Urothelium cell line (cell line): ENCODE measurements at places on chromosomes 1 and 21.

DNA sequence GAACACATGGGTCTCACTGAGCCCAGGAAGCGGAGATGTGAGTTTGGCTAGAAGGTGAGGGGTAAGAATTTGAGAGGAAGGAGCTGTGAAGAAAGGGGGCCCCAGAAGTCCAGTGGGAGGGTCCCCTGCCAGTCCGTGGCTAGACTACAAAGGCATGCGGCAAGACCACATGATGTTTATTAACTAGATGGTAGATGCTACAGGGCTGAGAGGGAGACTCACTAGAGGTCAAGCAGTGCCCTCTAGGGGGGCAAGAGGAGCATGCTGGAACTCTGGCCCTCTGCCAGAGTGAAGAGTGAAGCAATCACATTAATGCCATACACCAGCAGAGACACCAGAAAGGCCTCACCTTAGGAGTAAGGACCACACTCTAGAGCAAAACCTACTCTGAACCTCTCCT, 12.2 kb downstream of the KIAA0319L start:
- DNase-seq: no peak

DNA sequence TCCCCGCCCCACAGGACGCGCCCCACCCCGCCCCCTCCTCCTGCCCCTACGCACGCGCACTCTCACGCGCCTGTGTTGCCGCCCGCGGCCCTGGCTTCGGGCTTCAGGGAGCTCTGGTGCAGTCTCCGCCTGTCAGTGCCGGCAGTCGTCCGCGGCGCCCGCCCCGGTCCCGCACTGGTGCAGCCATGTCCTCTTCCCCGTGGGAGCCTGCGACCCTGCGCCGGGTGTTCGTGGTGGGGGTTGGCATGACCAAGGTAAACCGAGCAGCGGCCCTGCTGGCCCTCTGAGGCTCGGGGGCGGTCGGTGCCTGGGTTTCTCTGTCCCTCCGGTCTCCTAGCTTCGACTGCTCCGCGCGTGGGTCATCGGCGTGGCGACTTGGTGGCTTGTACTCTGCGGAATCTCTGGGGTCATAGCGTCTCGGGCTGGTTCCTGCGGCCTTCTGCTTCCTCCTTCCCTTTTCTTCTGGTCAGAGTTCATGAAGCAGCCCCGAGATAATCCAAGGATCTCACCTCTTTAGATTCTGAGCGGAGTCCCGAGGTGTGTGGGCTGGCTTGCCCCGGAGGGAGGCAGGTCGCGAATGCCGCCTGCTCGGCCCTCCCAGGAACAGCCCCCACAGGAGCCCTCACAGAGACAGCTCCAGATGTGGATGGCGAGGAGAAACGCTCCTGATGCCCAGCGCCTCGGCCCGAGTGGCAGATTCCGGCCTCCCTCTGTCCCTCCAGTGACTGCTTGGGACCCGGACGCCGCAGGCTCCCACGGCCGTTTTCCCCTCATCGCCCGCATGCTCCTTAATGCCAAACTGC, at the start of gene SCP2:
TSS of gene SCP2 (plus strand) at position 65 of the 803 bp plus-strand sequence. CDS start at position 186, 121 bp downstream.
- DNase-seq: peak; percentile 84

DNA sequence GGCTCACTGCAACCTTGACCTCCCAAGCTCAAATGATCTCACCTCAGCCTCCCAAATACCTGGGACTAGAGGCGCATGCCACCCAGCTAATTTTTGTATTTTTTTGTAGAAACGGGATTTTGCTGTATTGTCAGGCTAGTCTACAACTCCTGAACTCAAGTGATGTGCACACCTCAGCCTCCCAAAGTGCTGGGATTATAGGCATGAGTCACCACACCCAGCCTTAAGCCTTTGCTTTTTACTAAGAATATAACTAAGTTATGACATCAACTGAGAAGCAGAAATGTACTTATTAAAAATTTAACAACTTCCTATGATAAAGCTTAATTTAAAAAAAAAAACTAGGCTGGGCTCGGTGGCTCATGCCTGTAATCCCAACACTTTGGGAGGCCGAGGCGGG, 8.9 kb upstream of the LSS start:
- DNase-seq: no peak

- DNase-seq: no peak
Measured at GRCh38 chr1:153360592-153361479, 3.2 kb downstream of the S100A9 start.

DNA sequence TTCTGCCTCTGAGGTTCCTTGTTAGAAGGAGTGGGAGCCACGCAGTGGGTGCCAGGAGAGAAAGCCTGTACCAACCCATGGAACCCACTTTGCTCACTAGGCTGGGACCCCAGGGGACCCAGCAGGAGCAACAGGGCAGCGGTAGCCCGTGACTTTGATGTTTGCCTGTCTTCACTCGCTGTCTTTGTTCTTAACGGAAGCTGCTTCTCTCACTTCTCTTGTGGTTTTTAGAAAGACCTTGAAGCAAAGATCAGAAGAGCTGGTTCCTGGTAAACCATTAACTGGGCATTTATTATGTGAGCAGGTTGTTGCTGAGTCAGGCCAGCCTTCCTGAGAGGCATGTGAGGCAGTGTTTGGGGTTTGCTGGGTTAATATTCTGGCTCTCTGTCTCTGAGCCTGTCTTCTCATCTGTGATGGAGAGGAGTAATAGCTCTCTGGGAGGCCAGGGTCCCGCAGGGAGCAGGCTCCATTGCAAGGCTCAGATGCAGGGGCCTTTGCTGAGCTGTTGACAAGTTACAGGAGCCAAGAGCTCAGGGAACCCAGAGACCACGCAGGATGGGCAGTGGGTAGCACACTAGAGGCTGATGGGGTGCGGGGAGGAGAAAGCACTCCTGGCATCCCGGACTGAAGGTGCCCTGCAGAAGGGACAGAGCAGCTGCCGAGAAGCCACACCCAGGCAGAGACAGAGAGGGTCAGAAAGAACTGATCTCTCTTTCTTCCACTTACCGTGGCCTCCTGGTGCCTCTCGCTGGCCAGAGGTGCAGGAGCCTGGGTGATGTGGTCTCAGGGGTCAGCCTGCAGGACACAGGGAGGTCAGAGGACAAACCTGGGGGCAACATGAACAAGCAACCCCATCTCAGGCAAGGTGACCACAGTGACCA, 367.5 kb upstream of the C1orf174 start:
- no peak for DNase-seq

DNA sequence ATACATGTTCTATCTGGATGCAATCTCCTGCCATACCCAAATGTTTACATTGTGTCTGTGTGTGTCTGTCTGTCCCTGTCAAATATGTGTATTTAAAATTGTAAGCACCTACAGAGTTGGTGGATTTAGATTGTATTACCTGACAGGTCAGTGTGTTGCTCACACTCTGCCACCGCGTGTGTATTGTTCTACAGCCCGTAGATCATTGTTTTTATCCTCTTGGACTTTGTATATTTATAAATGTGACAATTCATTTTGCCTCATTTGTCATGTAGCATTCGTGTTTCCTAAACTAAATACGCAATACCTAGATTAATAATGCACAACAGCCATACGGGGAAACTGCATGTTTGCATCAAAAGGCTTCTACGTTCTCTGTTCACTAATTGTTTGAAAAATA, 634 bp downstream of the ALG14 start:
- no peak for DNase-seq

GRCh38 chr1:232954594-232955365, 4.4 kb downstream of the NTPCR start:
- no peak for DNase-seq

DNA sequence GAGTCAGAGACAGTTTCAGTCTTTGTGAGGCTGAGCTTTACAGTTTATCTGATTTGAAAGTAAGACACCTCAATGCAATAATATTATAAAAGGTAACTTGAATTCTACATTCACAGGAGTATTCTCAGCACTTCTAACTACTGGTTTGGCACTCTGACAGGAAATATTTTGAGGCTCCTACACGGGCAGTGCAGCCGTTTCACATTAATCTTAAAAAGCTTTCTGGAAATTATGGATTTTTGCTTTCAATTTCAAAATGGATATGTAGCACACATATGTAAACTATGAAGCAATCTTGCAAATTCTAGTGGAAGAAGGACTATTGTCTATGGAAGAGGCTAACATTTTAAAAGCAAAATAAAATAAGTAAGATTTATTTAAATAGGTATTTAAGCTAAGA, 262.9 kb upstream of the SNX7 start:
- no peak for DNase-seq

- DNase-seq: no peak
Measured at GRCh38 chr1:47663286-47663685, 225.4 kb downstream of the FOXD2 start.

- no peak for DNase-seq
Measured at GRCh38 chr1:230087028-230087716, 20.1 kb downstream of the GALNT2 start.

DNA sequence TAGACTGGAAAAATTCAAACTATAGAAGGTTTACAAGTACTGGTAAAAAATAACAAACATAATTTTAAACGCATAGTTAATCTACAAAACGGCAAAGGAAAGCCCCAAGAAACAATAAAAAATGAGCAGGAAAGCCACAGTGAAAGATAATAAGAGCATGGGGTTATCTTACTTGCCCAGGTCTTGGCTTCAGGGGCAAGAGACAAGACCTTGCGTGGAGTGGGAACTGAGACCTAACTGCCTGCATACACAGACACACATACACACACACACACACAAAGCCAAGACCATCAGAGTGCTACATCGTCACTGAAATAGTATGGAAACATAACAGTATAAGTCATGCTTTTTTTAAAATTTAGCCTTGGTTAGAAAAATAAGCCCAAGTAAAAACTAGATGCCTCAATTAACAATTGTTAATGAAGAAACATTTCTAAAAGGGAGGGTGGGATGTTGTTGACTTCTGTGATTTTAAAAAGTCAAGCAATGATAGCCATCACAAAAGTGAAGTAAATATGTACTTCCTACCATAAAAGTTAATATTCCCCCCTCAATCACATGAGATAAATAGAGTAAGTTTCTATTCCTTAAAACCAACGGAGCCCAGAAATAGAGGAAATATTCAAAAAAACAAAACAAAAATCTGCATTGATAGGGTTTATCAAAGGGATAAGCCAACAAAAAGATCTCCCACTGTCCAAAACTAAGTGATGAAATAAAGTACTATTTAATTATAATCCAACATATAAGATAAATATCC, 29.4 kb upstream of the CRP start:
- DNase-seq: no peak

DNA sequence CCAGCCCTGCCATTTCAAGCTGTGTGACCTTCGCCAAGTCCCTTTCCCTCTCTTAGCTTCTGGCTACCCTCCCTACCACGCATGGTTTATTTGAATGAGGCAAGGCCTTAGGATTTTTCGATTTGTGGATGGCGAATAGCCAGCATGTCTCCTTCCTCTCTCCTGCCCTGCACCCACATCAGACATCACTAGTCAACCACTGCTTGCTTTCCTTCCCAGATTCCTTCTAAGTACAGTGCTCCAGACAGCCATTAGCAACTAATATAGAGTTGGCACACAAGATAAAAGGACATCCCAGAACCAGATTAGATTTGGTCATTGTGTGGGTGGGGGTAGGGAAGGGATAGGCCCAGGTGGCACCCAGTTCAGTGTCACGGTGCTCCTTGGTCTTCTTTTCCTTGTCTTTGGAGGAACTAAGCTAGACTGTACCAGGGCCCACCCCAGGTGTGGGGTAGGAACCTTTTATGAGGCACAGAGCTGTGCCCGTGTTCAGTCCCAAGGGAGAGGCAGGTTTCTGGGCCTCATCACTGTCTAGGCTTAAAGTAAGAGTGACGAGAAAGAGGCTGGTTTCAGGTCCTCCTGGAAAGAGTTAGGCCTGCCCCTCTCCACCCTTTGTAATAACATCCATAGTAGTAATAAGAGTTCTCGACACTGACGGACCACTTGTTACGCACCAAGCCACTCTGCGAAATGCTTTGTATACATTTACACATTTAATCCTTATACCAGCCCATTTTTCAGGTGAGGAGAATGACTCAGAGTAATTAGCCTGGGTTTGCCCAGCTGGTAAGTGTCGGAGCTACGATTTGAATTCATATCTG, 8.6 kb downstream of the ALPL start:
- no peak for DNase-seq

DNA sequence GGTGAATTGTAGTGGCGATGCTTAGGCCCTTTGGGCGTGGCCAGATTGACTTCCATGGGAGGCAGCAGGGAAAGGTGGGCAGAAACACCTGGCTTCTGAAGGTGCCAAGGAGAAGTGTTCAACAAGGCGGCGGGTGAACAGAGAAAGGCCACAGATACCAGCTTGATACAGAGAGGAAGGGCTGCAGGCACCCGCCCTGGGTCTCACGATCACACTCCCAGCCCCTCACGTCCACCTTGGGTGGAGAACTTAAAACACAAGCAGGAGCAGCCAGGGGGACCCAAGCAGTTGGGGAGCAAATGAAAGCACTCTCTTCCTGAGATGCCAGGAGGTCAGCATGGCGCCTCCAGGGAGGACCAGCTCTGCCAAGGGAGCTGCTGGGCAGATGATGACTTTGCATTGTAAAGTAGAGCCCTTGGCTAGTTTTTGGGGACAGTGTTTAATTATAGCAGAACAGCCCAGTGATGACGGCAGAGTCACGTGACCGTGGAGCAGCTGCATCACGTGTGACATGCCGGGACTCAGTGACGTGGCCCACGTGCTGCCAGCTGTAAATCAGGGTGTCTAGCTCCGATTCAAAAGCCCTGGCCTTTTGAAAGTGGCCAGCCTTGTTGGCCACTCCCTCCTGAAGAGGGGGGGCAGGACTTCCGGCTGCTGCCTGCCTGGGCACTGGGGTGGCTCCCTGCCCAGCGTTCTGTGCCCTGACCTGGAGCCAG, 19.0 kb downstream of the SLC37A1 start:
- no peak for DNase-seq

GRCh38 chr21:45255381-45256020, 32.2 kb downstream of the POFUT2 start:
- no peak for DNase-seq

DNA sequence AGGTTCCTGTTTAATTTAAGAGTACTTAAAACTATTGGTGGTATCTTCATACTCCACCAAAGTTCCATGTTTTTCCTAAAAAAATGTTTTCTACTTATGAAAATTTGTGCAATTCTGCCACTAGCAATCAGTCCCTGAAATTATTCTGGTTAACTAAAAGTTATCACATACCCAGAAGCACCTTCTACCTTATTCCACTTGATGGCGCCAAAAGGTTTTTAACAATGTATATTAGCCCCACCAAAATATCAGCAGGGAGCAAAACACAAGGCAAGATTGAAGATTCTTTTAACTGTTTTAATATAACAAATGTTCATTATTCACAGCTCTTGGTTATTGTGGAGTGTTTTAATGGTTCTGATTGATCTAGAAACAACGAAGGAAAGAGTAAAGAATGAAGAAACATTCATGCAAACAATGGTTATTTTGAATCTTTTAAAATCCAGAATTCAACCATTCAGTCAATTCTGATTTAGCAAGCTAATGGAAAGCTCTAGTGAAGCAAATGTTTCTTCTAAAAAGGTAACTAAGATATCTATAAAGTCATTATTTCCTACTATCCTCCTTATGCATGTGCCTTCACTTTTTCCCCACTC, 67.2 kb downstream of the TTLL7 start:
- DNase-seq: peak; percentile 41

GRCh38 chr1:151197863-151198253, 494 bp upstream of the PIP5K1A start:
- DNase-seq: no peak

DNA sequence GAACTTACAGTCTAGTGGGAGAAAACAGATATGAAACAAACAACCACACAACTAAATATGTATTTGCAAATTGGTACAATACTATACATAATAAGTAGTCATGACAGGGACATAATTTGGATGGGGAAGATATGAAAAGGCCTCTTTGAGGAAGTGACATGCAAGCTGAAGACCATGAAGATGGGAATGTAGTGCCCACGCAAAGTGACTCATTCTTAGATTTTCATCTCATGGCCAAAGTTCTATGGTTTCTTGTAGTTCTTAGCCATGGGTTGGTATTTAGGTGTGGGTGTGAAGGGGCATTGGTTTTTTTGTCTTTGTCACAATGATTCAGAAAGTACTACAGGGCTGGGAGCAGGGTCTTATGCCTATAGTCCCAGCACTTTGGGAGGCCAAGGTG, 105.4 kb upstream of the FAM78B start:
- DNase-seq: no peak
